Activated T-helper 1 cell treated with anti-CD3 and anti-CD28 coated beads, Interleukin-12 subunit alpha, Interleukin-12 subunit beta, Interleukin-2, Interleukin-4 antibody, amounts not matched to agents 30 ng/mL and 10 ng/mL and 1 ng/mL, durations not matched to agents 14 hours and 24 hours and 36 hours (primary cell): ENCODE measurements at places on chromosomes 6 and 20. TPM values are rescaled to one million over a fixed set of nuclear protein-coding genes. Genes with fewer than 3 reads are reported as not detected.

DNA sequence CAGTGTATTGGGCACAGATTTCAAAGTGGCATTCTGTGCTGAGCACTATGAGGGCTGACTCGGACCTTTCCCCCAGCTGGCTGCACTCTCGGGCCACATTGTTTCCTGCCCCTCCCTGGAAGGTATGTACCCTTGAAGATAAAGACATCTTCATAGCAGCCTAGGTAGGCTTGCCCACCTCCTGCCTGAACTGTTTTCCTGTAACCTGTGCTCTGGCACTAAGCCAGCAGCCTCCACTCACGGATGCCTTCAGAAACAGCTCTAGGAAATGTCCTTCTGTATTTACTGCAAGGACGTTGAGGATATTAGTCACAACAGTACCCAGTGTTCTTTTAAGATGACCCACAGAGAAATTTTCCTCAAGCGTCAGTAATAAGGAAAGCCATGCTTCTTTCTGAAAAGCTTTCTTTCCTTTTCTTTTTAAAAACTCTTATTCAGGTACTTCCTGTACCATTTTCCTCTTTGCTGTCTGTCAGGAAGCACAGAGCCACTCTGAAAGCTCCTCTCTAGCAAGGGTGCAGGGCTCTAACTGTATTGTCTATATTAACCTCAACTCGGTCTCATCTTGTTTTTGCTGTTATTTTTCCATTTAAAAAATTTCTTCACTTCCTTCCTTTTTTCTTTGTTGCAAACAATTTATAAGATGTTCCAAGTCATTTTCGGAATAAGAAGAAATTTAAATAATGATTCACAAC lies 43.5 kb downstream of the TTI1 start:
- peaks cover 25% of the 10 kb centered on the region for H3K36me3 ChIP-seq
- H3K27ac ChIP-seq = peak overlapping the region; percentile 83
- DNase-seq = no peak
- H3K27me3 ChIP-seq = no peaks in the 10 kb centered on the region

GRCh38 chr6:14921878-14922671 lies 323.8 kb upstream of the JARID2 start:
- H3K36me3 ChIP-seq = no peaks in the 10 kb centered on the region
- peak overlapping the region; percentile 36 for H3K27ac ChIP-seq
- peaks cover 3% of the 10 kb centered on the region for H3K27me3 ChIP-seq
- H3K4me3 ChIP-seq = no peak overlapping the region

DNA sequence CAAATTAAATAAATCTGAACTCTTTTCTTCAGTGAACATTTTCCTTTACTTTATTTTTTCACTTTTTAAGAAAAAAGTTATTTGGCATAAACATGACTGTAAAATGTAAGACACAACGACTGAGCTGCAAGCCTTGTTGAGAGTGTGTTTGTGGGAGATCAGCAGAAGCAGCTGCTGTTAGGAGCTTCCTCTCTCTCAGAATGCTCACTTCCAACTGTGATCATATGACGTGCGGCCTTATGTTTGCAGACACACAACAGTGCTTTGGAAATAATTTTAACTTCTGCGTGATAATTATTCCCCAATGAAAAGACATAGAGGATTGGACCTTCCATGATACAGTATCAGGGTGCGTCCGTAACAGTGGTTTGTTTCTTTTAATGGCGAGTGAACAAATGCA lies 104.0 kb downstream of the ARHGAP18 start:
- no peak overlapping the region for H3K4me3 ChIP-seq
- H3K36me3 ChIP-seq = no peaks in the 10 kb centered on the region
- DNase-seq = no peak
- no peak overlapping the region for H3K27ac ChIP-seq
- no peaks in the 10 kb centered on the region for H3K4me1 ChIP-seq

DNA sequence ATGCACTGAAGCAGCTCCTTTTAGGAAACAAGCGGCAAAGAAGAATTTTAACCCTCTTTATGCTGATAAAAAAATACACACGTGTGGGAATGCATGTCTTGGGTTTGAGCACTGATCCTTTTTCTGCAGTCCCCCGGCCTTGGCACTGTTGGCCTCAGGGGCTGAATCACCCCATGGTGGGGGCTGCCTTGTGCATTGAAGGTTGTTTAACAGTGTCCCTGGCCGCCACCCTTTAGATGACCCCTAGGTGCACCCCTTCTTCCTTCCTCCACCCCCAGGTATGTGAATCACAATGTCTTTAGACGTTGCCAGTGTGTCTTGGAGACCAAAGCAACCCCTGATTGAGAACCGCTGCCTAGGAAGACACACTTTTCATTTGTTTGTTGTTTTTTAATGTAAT lies 190.7 kb downstream of the CDH4 start:
- H3K27ac ChIP-seq = no peak overlapping the region
- no peaks in the 10 kb centered on the region for H3K36me3 ChIP-seq
- DNase-seq = no peak
- no peak overlapping the region for H3K4me3 ChIP-seq
- no peaks in the 10 kb centered on the region for H3K4me1 ChIP-seq

DNA sequence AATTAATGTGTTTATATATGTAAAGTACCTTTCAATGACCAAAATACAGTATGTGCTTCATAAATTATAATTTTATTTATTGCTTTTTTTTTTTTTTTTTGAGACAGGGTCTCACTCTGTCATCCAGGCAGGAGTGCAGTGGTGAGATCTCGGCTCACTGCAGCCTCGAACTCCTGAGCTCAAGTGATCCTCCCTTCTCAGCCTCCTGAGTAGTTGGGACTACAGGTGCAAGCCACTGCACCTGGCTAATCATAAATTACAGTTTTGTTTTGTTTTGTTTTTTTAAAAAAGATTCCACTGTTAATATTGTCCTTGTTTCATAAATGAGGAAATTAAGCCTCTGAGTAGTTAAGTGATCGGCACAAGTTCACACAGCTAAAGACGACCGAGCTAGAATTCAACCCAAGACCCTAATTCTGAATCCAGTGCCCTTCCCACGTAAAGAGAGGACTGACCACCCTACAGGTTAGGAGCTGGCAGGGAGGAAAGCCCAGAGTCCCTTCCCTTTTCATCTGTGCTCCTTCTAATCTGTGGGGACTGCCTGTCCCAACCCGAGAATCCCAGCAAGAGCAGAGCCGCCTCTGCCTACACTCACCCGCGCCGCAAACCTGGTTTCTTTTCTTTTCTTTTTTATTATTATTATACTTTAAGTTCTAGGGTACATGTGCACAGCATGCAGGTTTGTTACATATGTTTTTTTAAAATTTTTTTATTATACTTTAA lies 8.5 kb upstream of the GDF5 start:
- no peak overlapping the region for H3K27ac ChIP-seq
- peak overlapping the region; percentile 81 for H3K4me3 ChIP-seq
- H3K36me3 ChIP-seq = no peaks in the 10 kb centered on the region
- H3K4me1 ChIP-seq = peaks cover 4% of the 10 kb centered on the region

DNA sequence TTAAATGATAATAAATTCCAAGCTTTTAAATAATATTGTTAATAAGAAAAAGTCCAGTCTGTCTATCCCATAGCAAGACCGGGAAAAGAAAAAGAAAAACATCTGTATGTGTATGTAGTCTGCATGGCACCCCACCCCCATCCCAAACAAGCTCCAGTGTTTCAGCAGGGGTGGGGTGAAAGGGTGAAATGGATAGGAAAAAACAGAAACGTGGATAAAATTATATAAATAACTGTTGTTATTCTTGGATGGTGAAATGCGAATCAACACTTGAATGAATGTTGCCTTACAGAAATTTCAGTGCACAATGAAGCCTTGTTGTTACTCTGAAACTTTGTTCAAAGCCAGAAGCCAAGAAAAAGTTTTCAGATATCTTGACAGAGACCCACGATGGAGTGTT lies 31.4 kb downstream of the HAO1 start:
- H3K4me3 ChIP-seq = no peak overlapping the region
- no peak for DNase-seq
- no peak overlapping the region for H3K27ac ChIP-seq
- no peaks in the 10 kb centered on the region for H3K27me3 ChIP-seq
- H3K36me3 ChIP-seq = no peaks in the 10 kb centered on the region

GRCh38 chr6:68615938-68616337 lies 19.1 kb upstream of the ADGRB3 start:
- H3K4me1 ChIP-seq = no peaks in the 10 kb centered on the region
- no peaks in the 10 kb centered on the region for H3K36me3 ChIP-seq
- H3K4me3 ChIP-seq = no peak overlapping the region
- no peaks in the 10 kb centered on the region for H3K27me3 ChIP-seq

DNA sequence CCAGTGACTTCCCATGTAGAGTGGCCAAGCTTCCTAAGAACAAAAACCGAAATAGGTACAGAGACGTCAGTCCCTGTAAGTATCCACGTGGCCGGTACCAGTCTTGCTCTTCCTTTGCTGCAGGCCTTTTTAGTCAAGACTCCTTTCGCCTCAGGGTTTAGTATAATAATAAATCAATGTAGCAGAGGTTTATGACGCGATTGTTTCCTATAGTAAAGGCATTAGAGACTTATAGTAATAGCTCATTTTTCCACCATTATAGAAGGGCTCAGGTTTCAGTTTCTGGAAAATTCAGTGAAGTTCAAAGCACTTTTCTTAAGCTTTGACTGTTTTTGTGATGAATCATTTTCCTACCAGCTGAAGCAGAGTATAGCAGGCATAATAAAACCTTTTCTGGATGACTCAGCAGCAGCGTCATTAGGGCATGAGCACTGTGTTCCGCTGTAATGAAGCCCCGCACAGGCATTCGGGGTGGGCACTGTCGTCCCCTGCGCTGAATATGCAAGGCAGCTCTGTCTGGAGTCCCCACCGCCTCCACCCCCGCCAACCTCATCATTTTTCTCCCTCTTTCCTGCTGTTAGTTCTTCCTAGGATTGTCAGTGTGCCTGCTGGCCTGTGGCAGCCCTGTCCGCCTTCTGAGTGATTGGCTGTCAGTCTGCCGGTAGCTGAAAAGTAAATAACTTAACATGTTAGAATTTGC lies 51.3 kb downstream of the PTPN1 start:
- H3K36me3 ChIP-seq = peaks cover 55% of the 10 kb centered on the region
- peak overlapping the region; percentile 87 for H3K4me3 ChIP-seq
- peaks cover 62% of the 10 kb centered on the region for H3K4me1 ChIP-seq
- DNase-seq = peak; percentile 32
- H3K27me3 ChIP-seq = no peaks in the 10 kb centered on the region

DNA sequence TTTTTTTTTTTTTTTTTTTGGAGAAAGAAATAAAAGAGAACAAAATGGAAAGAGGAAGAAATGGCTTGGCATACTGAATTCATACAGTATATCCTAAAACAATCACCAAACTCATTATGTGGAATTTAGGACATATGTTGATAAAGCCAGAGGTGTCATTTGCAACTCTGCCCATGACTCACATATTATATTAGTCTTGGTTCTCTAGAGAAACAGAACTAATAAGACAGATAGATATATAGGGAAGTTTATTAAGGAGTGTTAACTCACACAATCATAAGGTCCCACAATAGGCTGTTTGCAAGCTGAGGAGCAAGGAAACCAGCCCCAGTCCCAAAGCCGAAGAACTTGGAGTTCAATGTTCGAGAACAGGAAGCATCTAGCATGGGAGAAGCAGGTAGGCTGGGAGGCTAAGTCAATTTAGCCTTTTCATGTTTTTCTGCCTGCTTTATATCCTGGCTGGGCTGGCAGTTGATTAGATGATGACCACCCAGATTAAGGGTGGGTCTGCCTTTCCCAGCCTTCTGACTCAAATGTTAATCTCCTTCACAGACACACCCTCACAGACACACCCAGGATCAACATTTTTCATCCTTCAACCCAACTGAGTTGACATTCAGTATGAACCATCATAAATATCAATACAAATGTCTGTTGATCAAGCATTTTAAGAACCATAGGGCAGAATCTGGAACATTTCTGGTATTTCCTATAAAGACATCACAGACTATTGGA lies 102.3 kb downstream of the UBE3D start:
- H3K4me3 ChIP-seq = no peak overlapping the region
- no peak overlapping the region for H3K27ac ChIP-seq
- H3K36me3 ChIP-seq = no peaks in the 10 kb centered on the region
- no peaks in the 10 kb centered on the region for H3K27me3 ChIP-seq
- DNase-seq = no peak

DNA sequence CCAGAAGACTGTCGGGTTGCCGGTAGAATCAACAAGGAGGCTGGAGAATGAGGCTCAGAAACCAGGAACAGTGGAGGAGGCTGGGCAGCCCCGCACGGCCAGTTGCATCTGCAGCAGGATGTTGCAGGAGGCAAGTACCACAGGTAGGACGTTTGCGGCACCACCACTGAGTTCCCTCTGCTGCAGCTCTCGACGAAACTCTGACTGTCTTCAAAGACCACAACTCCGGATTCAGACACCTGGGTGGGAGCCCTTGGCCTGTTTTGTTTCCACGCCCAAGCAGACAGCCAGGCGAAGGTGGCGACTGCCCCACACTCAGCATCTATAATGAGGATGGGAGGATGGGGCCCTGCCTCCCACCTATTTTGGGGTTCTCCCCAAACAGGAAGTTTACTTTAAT lies 218.2 kb downstream of the ZDHHC14 start:
- no peak overlapping the region for H3K27ac ChIP-seq
- peaks cover 4% of the 10 kb centered on the region for H3K36me3 ChIP-seq
- H3K4me3 ChIP-seq = no peak overlapping the region
- no peak for DNase-seq

GRCh38 chr20:58649288-58650180 lies 1.5 kb upstream of the STX16 start:
- H3K4me3 ChIP-seq = peak overlapping the region; percentile 80
- H3K27ac ChIP-seq = peak overlapping the region; percentile 90
- no peak for DNase-seq

DNA sequence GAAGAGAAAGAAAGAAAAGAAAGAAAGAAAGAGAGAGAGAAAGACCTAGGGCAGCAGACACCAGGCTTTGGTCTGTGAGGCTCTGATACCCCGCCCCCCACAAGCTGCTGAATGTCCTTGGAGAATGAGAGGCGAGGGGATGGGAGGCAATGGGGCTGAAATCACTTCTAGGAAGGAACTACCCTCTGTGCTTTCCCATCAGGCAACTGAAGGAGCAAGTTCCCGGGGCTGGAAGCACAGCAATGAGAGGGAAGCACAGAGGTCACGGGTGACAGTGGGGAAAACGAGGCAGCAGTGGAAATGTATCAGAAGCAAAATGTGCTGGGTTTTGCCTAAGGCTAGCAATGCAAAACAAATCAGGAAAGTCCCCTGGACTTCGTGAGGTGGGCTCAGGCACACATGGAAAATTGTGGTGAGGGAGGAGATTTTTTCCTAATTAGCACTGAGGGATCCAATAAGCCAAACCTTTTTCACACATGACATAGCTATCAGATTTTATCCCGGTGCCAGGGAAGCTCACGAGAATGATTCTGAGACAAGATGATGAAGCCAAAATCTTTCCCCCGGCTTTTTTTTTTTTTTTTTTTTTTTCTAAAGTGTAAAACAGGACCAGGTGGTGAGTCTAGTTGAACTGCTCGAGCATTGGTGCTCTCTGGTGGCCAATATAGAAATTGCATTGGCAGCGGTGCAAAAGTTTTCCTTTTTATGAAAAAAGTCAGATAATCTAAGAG lies 16.8 kb upstream of the ARFGEF2 start:
- peaks cover 16% of the 10 kb centered on the region for H3K4me1 ChIP-seq
- H3K4me3 ChIP-seq = no peak overlapping the region
- DNase-seq = peak; percentile 50
- H3K27ac ChIP-seq = no peak overlapping the region
- peaks cover 7% of the 10 kb centered on the region for H3K27me3 ChIP-seq
- no peaks in the 10 kb centered on the region for H3K36me3 ChIP-seq

GRCh38 chr20:62030834-62031434 lies 34.7 kb downstream of the TAF4 start:
- no peaks in the 10 kb centered on the region for H3K27me3 ChIP-seq
- peaks cover 32% of the 10 kb centered on the region for H3K4me1 ChIP-seq
- peak overlapping the region; percentile 78 for H3K27ac ChIP-seq

Gene TRIM38
- 24.5 and 25.3 TPM in 2 replicates for total RNA-seq

Gene SLX4IP
- total RNA-seq = 5.0 and 5.8 TPM in 2 replicates

Gene LPA
- not detected in 2 replicates for total RNA-seq

Gene CST5
- total RNA-seq = not detected in 2 replicates

Gene CDH26
- 0.41 and 0.56 TPM in 2 replicates for total RNA-seq

Gene EEF1A2
- 0.80 and 1.1 TPM in 2 replicates for total RNA-seq

Gene TNXB
- total RNA-seq = 2.0 and 4.4 TPM in 2 replicates

Gene CFB
- 0.21 TPM in 1 of 2 replicates, not detected in the other for total RNA-seq

Gene ZNF335
- total RNA-seq = 38.3 and 40.9 TPM in 2 replicates

Gene DEFB132
- total RNA-seq = not detected in 2 replicates

Gene CALHM6
- 27.7 and 29.2 TPM in 2 replicates for total RNA-seq

Gene DEFB128
- total RNA-seq = not detected in 2 replicates
